ENCODE measurements at places on chromosomes 11 and 22.

DNA sequence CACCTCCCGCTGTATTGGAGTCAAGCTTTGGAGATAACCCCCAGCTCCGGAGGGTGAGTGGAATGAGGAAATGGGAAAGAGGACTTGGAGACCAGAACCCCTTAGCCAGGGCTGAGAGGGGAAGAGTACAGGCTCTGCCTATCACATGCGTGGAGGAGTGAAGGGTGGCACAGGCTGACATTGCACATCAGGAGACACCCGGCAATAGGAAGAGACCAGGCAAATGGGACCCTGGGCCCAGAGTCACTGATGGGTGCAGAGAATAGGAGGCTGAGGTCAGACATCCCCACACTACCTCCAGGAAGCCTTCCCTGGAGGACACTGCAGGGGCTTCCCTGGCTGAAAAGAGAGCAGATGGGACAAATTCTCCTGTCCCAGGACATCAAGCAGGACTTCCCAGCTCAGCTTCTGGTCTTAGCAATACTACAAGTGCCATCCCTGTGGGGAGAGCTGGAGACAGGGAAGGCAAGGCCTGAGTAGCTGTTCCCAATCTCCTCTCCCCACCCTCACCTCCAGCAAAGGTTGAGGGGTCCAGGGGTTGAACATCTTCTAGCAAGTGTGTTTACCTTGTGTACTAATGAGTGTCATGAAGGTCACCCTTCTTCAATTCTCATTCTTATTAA lies 160.7 kb downstream of the BUD13 start:
- DNase-seq = no peak

GRCh38 chr11:45659818-45660160 lies 5.6 kb downstream of the CHST1 start:
- DNase-seq = no peak

DNA sequence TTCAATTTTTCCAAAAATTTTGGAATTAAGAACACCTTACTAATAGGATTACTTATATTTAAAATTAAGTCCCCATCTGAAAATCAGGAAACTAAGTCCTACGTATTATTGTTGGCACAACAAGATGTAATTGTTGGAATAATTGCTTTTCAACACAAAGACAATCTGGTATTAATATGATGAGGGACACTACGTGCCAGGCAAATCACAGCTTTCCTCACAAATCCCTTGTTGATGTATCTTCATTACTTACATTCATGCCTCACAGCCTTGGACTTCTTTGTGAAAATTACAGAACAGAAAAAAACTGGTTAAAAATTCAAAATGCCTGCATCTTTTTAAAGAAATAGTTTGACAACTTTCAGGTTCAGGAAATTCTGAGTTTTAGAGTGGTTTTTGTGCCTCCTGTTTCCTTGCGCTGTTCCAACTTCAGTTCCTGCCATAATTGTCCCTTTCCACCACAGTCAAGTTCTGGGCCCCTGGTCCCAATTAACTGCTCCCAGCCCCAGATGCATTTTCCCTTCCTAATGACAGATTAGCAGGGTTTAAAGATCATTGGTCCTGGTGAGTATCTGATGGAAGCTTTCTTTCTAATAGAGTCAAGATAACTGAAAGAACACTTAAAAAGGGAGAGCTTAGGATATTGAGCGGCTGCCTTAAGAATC lies 23.3 kb upstream of the CCDC34 start:
- DNase-seq = no peak

DNA sequence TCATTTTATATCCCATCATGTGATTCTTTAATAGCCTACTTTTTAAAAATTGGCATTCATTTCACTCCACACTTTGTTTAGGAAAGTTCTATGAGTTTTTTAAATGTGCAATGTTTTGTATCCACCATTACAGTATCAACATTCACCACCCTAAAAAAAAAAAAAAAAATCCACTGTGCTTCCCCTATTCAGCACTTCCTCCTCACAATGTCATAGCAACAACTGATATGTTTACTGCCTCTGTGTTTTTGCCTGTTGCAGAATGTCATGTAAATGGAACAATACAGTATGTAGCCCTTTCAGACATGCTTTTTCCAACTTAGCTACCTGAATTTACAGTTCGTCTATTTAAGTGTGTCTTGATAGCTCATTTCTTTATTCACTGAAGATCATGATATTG lies 754.2 kb downstream of the FAM181B start:
- no peak for DNase-seq

DNA sequence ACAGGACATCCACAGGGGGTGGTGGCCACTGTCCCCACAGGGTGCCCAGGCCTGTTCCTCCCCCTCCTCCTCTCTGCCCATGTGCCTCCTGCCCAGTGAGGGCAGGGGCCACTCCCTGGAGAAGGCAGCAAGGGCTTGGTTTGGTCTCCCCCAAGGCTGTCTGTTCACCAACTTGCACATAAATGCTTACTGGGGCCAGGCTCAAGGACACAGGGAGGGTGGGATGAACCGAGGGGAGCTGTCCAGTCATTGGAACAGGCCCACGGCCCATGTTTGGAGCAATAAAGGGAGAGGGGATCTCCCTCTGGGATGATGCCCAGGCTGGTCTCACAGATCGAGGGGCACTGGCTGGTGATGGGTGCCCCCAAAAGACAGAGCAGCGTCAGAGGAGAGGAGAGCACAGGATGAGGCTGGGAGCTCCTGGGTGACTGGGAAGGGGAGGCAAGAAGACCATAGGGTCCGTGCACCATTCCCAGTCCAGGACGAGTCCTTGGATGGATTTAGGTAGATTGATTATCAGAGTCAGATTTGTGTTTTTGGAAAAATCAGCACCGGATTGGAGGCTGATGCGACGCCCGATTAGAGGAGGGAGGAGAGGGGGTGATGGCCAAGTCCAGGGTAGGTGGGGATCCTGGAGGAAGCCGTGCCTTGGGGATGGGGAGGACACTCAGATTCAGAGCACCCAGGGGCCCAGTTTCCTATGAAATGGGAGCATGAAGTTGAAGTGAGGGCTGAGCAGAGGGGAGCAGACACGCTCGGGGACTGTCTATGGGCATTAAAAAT lies 1.1 kb downstream of the IGLL5 start:
- DNase-seq = no peak

DNA sequence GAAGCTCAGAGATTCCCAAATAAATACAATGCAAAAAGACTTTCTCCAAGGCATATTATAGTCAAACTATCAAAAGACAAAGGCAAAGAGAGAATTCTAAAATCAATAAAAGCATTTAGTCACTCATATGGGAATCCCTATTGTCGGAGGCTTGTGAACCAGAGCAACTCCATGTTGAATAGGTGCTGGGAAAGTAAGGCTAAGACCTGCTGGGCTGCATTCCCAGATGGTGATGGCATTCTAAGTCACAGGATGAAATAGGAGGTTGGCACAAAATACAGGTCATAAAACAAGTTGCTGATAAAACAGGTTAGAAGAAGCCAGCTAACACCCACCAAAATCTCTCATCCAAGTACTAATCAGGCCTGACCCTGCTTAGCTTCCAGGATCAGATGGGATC lies 84.5 kb downstream of the JRKL start:
- DNase-seq = no peak

DNA sequence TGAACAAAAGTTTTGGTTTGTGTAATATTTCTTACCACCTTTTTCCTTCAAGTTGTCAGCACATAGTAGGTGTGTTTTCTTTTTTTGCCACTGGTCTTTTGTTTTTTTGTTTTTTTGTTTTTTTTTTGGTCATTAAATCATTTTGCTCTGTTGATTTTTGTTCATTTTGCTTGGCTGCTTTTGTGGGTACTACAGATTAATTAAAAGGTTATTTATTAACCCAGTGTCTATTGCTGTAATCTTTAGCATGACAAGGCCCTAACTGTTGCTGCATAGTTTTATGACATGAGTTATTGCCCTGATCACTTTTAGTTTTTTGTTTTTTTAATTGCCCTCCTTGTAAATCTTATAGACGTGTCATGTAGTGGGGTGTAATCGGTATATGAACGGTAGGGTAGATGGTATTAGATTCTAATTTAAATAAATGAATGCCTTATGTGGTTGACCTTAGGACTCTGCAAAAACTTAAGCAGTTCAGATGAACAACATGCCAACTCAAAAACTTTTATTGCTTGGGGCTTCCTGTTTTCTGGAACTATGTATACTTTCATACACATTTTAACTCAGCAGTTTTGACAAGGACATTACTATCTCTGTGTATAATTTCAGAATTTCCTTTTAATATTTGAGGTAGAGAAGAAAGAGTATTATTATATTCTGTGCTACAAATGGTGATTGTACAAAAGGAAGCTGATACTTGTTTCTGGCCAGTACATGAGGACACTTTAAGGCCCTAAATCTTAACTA lies 7.9 kb downstream of the EWSR1 start:
- no peak for DNase-seq

DNA sequence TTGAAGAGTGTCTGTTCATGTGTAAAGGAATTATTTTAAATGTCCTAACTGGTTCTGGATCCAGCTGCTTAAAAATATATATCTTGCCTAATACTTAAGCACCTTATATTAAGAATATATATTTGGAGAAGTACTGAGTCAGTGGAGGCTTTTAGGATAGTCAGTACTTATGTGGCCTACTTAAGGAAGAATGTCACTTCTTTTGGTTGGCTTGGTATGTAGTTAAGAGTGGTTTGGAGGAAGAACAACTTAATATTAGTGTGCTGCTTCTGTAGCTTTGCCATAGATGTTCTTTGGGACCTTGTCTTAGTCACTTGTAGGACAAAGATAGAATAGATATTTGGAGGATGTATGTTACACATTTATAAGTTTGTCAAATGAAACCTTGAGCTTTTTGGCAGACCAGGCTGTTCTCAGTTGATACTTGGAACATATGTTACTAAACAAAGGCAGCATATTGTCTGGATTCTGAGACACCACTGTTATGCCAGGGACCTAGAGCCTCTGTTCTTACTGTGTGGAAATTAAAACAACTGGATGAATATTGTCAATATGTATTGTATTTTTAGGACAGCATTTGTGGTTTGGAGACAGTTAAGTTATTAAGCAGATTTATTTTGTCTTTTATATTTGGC lies 4.9 kb downstream of the HIPK3 start:
- DNase-seq = no peak

DNA sequence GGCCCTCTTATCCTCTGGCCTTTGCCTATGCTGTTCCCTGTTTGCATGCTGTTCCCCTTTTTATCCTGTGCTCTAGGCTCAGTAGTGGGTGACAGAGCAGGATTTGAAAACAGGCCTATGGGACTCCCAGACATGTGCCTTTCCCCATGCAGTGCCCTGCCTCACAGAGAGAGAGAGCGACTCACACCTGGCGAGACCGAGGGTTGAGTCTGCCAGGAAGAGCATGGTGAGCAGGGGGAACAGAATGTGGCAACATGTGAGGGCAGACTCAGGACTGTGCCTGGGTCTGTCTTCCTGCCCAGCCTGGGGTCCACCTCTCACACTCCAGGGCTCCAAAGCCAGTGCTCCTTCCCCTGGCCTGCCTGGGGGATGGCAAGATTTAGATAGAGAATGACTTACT lies 75.0 kb downstream of the NFAM1 start:
- DNase-seq = no peak

DNA sequence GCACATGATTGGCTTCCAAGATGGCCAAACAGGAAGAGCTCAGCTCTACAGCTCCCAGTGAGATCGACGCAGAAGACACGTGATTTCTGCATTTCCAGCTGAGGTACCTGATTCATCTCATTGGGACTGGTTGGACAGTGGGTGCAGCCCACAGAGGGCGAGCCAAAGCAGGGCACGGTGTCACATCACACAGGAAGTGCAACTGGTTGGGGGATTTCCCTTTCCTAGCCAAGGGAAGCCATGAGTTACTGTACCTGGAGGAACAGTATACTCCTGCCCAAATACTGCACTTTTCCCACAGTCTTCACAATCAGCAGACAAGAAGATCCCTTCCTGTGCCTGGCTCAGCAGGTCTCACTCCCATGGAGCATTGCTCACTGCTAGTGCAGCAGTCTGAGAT lies 131.2 kb downstream of the DLG2 start:
- DNase-seq = no peak

DNA sequence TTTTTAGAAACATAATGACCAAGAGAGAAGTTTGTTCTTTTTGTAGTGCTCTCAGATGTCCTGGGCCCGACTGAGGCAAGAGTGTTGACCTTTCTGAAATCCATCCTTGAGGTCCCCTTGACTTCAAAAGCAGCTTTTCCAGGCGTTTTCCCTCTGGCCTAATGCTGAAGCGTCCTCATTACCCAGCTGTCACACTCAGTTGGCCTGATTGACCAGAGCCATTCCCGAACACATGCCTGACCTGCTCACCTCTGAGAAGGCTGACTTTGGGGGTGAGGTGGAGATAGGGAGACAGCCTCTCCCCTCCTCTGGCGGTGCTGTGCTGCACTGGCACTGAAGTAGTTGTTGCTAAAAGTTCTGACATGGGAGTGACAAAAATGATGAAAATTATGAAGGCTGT lies 66.9 kb downstream of the ALX4 start:
- no peak for DNase-seq

DNA sequence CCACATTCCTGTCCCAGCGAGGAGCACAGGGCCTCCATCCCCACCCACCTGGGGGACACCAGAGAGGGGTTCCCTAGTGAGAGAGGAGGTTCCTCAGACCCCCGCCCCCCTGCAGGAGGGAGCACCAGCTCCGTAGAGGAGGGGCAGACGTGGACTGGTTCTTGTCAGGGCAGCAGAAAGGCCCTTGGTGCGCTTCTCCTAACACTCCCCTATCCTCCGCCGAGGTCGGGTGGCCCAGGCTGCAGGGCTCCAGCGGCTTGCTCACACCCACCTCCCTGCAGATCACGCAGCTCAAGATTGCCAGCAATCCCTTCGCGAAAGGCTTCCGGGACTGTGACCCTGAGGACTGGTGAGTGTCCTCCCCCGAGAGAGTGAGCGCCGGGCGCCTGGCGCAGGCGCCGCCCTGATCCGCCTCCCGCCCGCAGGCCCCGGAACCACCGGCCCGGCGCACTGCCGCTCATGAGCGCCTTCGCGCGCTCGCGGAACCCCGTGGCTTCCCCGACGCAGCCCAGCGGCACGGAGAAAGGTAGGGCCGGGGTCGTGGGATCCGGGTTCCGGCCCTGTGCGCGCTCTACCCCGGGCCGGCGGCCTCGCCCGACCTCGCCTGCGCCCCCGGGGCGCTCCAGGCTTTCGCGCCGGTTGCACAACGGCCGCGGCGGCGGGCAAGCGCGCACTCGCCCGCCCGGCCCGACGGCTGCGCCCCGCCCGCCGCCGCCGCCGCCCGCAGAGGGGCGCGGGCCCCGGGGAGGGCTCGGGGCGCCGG lies 5.1 kb downstream of the TBX1 start:
- no peak for DNase-seq

- DNase-seq = no peak
These were observed 100.4 kb downstream of the OSBP2 start for GRCh38 chr22:30795118-30795517.

GRCh38 chr22:42966497-42966896 lies 48.5 kb downstream of the PACSIN2 start:
- DNase-seq = no peak

DNA sequence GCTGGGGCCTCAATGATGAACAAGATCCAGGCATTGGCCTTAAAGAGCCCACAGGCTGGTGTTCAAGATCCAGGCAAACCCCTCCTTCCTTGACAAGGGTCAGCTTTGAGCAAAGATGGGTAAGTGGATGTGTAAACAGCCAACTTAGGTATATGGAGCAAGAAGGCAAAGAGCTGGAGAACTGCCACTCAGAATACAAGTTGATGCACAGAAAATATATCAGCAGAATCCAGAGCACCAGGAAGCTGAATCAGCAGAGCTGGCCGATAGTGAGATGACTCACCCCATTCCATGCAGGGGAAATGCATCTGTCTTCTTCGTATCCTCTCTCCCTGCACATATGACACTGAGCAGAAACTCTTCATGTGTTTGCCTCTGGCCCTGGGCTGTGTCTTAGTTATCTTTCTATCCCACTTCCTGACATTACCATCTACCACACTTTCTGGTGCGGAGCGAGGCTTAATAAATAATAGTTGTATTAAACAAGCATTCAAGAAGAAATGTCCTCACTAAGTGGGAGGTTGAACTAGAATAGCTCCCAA lies 57.8 kb downstream of the ENDOD1 start:
- no peak for DNase-seq
